ENCODE measurements at places on chromosomes 1 and 21.

DNA sequence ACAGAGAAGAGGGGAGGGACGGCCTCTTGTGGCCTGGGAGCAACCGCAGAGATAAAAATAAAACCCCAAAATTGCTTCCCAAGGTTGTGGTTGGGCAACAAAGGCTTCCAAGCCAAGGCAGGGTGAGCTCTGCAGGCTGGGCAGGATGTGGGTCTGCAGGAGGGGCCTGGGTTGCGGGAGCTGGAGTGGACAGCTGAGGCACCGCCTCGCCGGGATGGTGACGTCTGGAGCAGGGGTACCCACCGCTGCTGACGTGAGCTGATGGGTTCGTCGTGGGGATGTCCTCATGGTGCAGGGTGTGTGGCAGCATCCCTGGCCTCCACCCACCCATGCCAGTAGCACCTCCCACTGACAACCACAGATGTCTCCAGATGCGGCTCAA lies 3.7 kb downstream of the AURKAIP1 start:
- no peak overlapping the region for H3K27ac ChIP-seq
- H3K27me3 ChIP-seq: no peaks in the 10 kb centered on the region
- peak; percentile 18 for DNase-seq
- peaks cover 9% of the 10 kb centered on the region for H3K4me1 ChIP-seq
- no peaks in the 10 kb centered on the region for H3K36me3 ChIP-seq
- H3K4me3 ChIP-seq: no peak overlapping the region

DNA sequence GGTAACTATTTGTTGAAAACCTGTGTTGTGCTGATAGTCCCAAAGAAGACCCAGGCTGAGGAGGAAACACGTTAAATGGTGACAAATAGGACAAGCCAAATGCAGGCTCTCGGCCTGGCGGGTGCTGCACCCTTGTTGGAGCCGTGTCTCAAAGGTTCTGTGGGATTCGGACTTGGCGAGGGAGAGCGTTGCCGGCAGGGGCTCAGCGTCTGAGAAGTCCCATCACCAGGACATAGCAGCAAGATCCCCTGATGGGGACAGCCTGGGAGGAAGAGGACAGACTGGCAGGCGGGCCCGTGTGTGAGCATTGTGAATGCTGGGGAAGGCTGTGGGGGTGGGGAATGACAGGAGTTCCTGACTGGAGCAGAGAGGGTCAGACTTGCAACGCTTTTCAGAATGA lies 142.5 kb downstream of the PGBD5 start:
- DNase-seq: no peak
- H3K4me1 ChIP-seq: no peaks in the 10 kb centered on the region

- peak; percentile 86 for DNase-seq
- no peaks in the 10 kb centered on the region for H3K27me3 ChIP-seq
- peak overlapping the region; percentile 84 for H3K27ac ChIP-seq
- peaks cover 16% of the 10 kb centered on the region for H3K4me1 ChIP-seq
- H3K4me3 ChIP-seq: peak overlapping the region; percentile 93
Observed at GRCh38 chr21:26846036-26846931, 1.1 kb upstream of the ADAMTS1 start.

DNA sequence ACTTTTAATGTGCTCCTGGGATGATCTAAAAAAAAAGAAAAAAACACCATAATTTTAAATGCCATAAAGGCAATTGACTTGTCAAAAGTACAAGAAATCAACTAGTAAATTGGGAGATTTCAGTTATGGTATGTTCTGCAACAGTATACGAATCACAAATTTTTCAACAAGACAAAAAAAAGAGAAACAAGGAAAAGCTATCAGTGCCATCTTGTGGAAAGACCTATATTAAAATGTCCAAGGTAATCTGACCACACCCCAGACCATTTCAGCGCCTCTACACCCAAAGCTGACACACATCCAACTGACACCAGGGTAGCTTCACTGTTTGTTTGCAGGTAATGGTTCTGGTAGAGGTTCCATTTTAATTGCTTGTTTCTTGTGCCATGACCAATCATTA lies 5.0 kb upstream of the DUSP23 start:
- no peaks in the 10 kb centered on the region for H3K36me3 ChIP-seq
- no peak overlapping the region for H3K27ac ChIP-seq
- H3K4me1 ChIP-seq: peaks cover 14% of the 10 kb centered on the region
- peak; percentile 6 for DNase-seq
- 0 out of 2 replicates have a peak, but pooled peaks cover 3% of the 10 kb centered on the region for H3K27me3 ChIP-seq
- H3K4me3 ChIP-seq: no peak overlapping the region

- no peaks in the 10 kb centered on the region for H3K36me3 ChIP-seq
- H3K27ac ChIP-seq: no peak overlapping the region
- no peak for DNase-seq
- peaks cover 44% of the 10 kb centered on the region for H3K4me1 ChIP-seq
Observed at GRCh38 chr1:62722796-62723195, 34.6 kb upstream of the DOCK7 start.

DNA sequence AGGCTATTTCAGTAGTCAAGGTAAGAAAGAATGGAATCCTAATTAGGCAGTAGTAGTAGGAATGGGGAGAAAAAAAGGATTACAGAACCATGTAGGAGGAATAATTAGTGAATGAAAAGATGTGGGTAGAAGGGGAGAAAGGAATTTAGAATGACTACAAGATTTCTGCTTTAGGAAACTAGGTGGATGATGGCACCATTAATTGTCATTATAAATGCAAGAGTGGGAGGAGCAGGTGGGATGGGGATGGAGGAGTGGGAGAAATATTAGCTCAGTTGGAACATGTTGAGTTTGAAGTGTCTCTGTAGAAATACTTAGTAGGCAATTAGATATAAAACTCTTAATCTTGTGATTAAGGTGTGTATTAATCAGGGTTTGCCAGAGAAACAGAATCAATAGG lies 50.0 kb upstream of the C21orf91 start:
- no peaks in the 10 kb centered on the region for H3K27me3 ChIP-seq
- no peaks in the 10 kb centered on the region for H3K4me1 ChIP-seq
- no peaks in the 10 kb centered on the region for H3K36me3 ChIP-seq
- no peak overlapping the region for H3K27ac ChIP-seq

DNA sequence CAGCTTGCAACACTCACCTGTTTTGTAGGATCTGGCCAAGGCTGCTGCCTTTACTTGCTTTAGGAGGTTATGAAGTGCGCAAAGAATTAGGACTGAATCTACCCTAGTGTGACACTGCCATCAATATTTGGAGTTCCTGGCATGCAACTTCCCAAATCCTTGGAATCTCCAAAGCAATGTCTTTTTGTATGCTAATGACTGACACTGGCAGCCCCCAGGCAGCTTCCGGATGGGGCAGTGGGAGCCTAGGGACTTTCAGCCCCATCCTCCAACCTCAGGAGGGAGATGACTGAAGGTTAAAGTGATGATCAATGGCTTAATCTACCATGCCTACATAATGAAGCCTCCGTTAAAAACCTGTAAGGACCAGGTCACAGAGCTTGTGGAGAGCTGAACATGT lies 5.5 kb downstream of the RCC2 start:
- peaks cover 6% of the 10 kb centered on the region for H3K36me3 ChIP-seq
- H3K27ac ChIP-seq: no peak overlapping the region
- H3K4me1 ChIP-seq: peaks cover 6% of the 10 kb centered on the region
- no peak for DNase-seq
- no peak overlapping the region for H3K4me3 ChIP-seq

GRCh38 chr1:197218857-197219256 lies 49.2 kb upstream of the CRB1 start:
- H3K27me3 ChIP-seq: no peaks in the 10 kb centered on the region
- H3K4me1 ChIP-seq: no peaks in the 10 kb centered on the region
- no peak for DNase-seq
- no peak overlapping the region for H3K27ac ChIP-seq

- no peaks in the 10 kb centered on the region for H3K27me3 ChIP-seq
- H3K4me3 ChIP-seq: no peak overlapping the region
- no peak overlapping the region for H3K27ac ChIP-seq
- H3K4me1 ChIP-seq: peaks cover 10% of the 10 kb centered on the region
- no peak for DNase-seq
- no peaks in the 10 kb centered on the region for H3K36me3 ChIP-seq
Observed at GRCh38 chr1:55197099-55197498, 18.1 kb downstream of the USP24 start.

- no peaks in the 10 kb centered on the region for H3K36me3 ChIP-seq
- DNase-seq: no peak
- H3K4me1 ChIP-seq: peaks cover 19% of the 10 kb centered on the region
- no peaks in the 10 kb centered on the region for H3K27me3 ChIP-seq
Observed at GRCh38 chr1:87150143-87150542, 178.5 kb upstream of the LMO4 start.

DNA sequence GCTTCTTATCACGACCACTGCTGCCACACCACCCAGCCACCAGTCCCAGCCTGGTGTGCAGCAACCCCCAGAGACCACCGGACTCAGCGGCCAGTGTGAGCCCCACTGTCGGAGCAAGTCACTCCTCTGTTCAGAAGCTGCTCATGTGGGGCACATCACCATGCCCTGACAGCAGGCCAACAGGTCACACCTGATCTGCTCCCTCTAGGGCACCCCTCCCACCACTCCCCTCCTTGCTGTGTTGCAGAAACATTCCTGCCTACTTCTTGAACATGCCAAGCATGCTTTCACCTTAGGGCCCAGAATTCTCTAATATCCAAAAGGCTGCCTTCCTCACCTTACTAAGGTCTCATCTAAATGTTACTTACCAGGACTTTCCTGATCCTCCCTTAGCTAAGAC lies 146.5 kb downstream of the SLC45A1 start:
- peaks cover 30% of the 10 kb centered on the region for H3K4me1 ChIP-seq
- no peak for DNase-seq
- H3K36me3 ChIP-seq: no peaks in the 10 kb centered on the region

- H3K4me3 ChIP-seq: no peak overlapping the region
- no peaks in the 10 kb centered on the region for H3K27me3 ChIP-seq
- no peaks in the 10 kb centered on the region for H3K36me3 ChIP-seq
- no peaks in the 10 kb centered on the region for H3K4me1 ChIP-seq
- H3K27ac ChIP-seq: no peak overlapping the region
- DNase-seq: peak; percentile 60
Observed at GRCh38 chr1:170114906-170115305, 30.9 kb upstream of the NTMT2 start.

DNA sequence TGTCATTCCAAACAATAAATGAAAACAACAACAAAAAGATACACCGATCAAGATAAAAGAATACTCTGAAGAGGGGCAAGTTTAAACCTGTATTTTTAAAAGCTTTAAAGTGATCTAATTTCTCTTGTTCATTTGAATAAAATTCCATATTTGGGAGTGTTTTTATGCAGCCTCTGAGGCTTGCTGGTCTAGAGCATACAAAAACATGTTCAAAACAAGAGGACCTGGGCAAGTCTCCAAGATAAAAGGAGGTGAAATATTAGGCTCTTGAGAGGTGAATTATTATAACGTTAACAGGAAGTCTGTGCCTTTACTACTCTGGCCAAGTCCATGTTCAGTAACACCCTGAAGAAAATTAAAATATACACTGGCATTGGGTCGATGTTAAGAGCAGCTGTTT lies 20.1 kb downstream of the URB1 start:
- no peak for DNase-seq
- peak overlapping the region; percentile 82 for H3K27ac ChIP-seq
- H3K4me3 ChIP-seq: no peak overlapping the region

- no peaks in the 10 kb centered on the region for H3K36me3 ChIP-seq
- H3K4me1 ChIP-seq: no peaks in the 10 kb centered on the region
- no peak for DNase-seq
- no peak overlapping the region for H3K27ac ChIP-seq
- H3K27me3 ChIP-seq: peaks cover 28% of the 10 kb centered on the region
Observed at GRCh38 chr21:42698733-42699132, 45.3 kb downstream of the PDE9A start.

GRCh38 chr1:2476061-2476999 lies at the start of gene PLCH2:
TSS of gene PLCH2 (plus strand) at chr1:2476289. CDS start at chr1:2476589, 300 bp downstream.
- H3K4me1 ChIP-seq: no peaks in the 10 kb centered on the region
- no peaks in the 10 kb centered on the region for H3K36me3 ChIP-seq
- no peak within 1 kb of the TSS for H3K4me3 ChIP-seq
- DNase-seq: no peak
- H3K27ac ChIP-seq: no peak within 1 kb of the TSS

DNA sequence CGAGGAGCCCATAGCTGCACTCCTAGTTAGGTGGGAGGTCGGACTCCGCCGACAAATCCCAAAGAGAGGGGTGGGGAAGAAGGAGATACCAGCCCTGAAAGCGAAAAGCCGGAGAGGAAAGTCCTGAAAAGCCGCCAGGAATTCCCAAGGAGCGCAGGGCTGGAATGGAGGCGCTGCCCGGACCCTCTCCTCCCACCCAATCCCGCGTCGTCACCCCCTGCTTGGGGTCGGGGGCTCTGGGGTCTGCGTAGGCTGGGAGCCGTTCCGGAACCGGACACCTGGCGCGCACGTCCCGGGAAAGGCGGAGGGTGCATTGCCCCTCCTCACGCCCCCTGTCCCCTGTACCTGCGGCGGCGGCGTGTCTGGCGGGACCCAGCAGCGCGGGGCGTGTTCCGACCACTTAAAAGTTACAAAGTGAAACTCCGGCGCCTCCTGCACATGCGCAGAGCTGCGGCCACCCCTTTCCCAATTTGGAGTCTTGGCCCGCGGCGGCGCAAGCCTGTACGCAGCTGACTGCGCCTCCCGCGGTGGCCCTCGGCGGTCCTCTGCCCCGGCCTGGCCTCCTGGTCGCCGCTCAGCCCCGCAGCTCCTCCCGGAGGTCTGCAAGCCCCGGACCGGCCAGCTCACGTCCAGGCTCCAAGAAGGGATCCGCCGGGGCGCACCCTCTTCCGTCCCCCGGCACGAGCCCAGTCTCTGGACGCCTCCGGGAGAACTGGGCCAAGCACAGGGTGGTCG lies at the start of gene TMEM63A:
Gene TMEM63A, minus strand, starts transcription at position 422 of the 735 bp plus-strand sequence. CDS start 4,800 bp downstream, outside the sequence.
- no peaks in the 10 kb centered on the region for H3K36me3 ChIP-seq
- H3K4me1 ChIP-seq: peaks cover 14% of the 10 kb centered on the region
- peak; percentile 91 for DNase-seq
- H3K4me3 ChIP-seq: peak within 1 kb of the TSS; percentile 89

GRCh38 chr1:56380531-56380930 lies 198.8 kb downstream of the PLPP3 start:
- no peak for DNase-seq
- H3K27ac ChIP-seq: no peak overlapping the region
- H3K27me3 ChIP-seq: no peaks in the 10 kb centered on the region
- H3K36me3 ChIP-seq: no peaks in the 10 kb centered on the region
- H3K4me1 ChIP-seq: peaks cover 10% of the 10 kb centered on the region

GRCh38 chr1:165168467-165168866 lies 188.0 kb downstream of the LMX1A start:
- no peak overlapping the region for H3K4me3 ChIP-seq
- H3K27ac ChIP-seq: no peak overlapping the region
- no peaks in the 10 kb centered on the region for H3K36me3 ChIP-seq
- H3K27me3 ChIP-seq: no peaks in the 10 kb centered on the region

DNA sequence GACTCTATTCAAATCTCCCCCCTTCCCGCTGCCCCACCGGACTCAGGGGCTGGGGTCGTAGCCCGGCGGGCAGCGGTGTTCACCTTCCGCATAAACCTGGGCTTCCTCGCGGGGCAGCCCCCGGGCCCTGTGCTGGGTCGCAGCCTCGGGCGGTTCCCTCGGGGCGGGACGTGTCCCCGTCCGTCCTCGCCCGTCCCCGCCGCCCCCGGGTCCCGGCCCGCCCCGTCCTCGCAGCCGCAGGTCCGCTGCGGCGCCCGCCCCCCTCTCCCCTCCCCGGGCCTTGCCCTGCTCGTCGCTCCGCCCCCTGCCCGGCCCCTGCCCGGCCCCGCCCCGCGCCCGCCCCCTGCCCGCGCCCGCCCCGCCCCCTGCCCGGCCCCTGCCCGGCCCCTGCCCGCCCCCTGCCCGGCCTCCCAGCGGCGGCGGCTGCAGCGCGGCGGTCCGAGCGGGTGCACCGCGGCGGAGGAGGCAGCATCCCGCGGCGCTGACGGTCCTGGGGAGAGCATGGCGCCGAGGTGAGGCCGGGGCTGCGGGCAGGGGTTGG lies at the start of gene COL18A1:
Gene COL18A1, plus strand, starts transcription at position 436 of the 541 bp plus-strand sequence. Its CDS starts 66 bp downstream, at position 502.
- no peaks in the 10 kb centered on the region for H3K27me3 ChIP-seq
- peak within 1 kb of the TSS; percentile 66 for H3K4me3 ChIP-seq
- no peaks in the 10 kb centered on the region for H3K4me1 ChIP-seq
- DNase-seq: peak; percentile 67
- H3K27ac ChIP-seq: no peak within 1 kb of the TSS

- H3K27me3 ChIP-seq: no peaks in the 10 kb centered on the region
- H3K36me3 ChIP-seq: no peaks in the 10 kb centered on the region
- peak overlapping the region; percentile 36 for H3K4me3 ChIP-seq
- H3K27ac ChIP-seq: peak overlapping the region; percentile 90
- H3K4me1 ChIP-seq: peaks cover 49% of the 10 kb centered on the region
Observed at GRCh38 chr1:89724369-89725010, 91.6 kb downstream of the LRRC8C start.

All from GM23248 (cell line).